Kidney capillary endothelial cell (primary cell): ENCODE measurements at places on chromosomes 6 and 20.
A peak's percentile ranks its signal among the peaks of the same experiment; 100 is the strongest.

GRCh38 chr6:157239671-157240058 lies 83.7 kb downstream of the TMEM242 start:
- DNase-seq, result no peak

DNA sequence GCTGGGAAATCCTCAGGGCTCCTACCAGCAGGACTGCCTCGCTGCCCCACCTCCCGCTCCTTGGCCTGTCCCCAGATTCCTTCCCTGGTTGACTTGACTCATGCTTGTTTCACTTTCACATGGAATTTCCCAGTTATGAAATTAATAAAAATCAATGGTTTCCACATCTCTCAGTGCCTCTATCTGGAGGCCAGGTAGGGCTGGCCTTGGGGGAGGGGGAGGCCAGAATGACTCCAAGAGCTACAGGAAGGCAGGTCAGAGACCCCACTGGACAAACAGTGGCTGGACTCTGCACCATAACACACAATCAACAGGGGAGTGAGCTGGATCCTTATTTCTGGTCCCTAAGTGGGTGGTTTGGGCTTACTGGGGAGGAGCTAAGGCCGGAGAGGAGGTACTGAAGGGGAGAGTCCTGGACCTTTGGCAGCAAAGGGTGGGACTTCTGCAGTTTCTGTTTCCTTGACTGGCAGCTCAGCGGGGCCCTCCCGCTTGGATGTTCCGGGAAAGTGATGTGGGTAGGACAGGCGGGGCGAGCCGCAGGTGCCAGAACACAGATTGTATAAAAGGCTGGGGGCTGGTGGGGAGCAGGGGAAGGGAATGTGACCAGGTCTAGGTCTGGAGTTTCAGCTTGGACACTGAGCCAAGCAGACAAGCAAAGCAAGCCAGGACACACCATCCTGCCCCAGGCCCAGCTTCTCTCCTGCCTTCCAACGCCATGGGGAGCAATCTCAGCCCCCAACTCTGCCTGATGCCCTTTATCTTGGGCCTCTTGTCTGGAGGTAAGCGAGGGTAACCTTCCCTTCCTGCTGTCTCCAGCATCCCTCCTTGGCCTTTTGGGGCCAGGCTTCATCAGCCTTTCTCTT lies at the start of gene CFB:
TSS of gene CFB (plus strand) at position 589 of the 863 bp plus-strand sequence. CDS start at position 716, 127 bp downstream.
- no peak for DNase-seq

DNA sequence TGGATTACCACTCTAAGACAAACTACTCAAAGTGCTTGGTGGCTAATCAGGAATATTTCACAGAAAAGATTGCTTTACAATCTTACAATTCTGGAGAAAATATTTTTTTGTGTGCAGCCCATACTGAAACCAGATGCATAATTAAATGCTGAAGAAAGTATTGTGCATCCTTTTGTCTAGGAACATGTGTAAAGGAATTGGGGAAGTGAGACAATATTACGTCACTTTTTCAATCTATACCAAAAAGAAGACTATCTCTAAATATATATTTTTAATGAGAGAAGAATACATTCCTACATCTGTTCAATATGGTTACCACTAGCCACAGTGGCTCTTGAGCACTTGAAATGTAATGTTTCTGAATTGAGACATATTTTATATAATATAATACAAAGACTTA lies 992.5 kb upstream of the ADGRB3 start:
- no peak for DNase-seq

GRCh38 chr6:43052842-43053544 lies 658 bp downstream of the CUL7 start:
- DNase-seq, result no peak

DNA sequence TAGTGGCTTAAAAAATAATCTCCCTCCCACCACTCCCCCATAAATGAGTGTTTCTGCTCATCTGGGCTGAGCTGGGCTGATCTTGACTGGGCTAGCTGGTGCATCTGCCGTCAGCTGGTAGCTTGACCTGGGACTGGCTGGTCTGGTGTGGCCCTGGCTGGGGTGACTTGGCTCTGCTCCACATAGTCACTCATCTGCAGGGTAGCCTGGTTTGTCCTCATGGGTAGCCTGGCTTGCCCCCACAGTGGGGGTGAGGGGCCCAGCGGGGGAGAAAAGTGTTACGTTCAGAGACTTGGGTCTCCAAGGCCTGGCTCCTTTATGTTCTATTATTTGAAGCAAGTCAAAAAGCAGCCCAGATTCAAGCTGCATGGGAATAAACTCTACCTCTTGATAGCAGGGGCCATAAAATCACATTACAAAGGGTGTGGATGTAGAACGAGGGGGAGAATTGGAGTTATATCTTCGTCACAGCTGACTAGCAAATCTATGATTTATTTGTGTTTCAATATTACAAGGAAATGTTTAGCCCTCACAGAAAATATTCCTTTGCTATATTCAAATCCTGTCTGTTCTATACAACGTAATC lies 32.9 kb downstream of the EDN3 start:
- no peak for DNase-seq

DNA sequence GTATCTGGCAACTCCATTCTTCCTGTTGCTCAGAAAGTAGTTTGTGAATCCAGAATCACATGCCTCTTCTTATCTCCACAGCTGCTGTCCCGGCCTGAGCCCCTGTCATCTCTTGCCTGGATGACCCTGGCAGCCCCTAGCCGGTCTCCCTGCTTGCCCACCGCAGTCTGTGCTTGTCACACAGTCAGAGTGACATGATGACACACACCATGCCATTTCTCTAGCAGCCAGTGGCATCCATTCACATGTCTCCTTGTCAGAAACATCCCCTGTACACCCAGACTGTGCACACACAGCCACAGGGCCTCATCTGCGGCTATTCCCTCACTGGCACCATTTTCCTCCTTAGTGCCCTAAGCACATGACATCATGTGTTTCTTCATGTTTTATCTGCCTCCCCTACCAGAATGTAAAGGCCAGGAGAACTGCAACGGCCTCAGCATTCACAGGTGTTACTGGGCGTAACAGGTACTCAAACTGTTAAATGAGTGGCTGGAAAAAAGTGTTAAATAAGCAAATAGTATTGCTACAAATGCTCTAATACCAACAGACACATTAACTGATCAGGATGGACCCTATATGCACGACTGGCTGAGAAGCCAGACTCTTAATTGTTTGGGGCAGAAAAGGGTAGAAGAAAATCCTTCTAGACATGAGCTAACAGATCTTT lies 9.6 kb downstream of the ABHD12 start:
- no peak for DNase-seq

- DNase-seq, result no peak
Measured at GRCh38 chr6:137883400-137884148, 16.5 kb downstream of the TNFAIP3 start.

DNA sequence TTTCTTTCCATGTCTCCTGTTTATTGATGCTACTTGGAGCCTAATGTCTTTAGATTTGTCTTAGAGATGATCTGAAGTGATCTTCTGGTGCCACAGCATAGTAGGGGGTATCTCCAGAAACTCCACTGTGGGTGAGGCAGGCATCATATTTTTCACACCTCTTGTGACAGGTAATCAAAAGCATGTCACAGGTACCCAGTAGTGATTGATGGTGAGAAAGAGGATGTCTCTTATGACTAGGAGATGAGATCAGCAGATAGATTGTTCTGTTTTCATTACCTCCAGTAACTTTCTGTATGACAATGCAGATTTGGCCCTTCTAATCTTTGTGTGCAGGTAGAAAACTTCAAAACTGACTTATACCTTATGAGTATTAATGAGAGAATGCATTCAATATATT lies 13.5 kb downstream of the NCOA7 start:
- DNase-seq, result no peak

DNA sequence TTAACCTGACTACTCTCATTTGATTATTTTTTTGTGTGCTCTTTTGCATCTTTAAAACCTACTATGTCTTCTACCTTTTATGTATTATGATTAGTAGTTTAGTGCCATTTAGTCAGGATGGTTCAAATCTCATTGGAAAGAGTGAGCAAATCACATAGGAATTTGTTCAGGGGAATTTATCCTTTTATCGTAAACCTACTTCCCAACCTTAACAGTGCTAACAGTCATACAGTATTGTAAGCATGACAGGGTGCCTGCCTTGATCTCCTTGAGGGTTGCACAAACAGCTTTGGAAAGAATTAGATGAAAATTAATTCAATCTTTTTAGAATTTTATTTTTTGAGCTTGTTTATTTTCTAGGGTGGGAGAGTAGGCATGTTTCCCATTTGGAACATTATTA lies 18.3 kb downstream of the RNF8 start:
- DNase-seq, result no peak

GRCh38 chr20:31568773-31569162 lies 36.3 kb upstream of the ID1 start:
- DNase-seq, result no peak

- DNase-seq, result no peak
Measured at GRCh38 chr6:11275598-11275997, 43.1 kb upstream of the NEDD9 start.

DNA sequence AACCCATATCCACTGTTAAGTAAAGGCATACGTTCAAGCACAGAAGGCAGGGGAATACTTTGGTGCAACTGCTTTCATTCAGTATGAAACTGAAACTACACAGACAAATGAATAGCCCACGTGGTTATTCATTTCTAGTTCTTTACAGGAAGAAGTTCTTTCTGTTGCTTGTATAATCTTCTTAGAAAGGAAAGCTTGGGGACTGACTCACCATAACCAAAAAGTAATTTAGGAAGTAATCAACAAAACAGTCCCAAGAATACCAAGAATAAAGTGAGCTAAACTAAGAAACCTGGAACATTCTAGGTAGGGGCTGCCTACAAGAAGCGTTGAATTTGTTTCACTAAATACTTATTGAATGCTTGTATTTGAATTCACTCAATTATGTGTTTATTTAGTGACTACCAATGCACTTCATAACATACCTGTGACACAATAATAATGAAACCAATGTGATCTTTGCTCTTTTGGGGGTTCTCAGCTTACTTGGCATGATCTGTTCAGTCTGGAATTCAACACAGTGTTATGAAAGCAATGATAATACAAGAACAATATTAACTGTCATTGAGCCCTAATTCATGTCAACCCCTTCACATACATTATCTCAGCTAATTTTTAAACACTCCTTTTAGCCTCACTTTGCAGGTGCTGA lies 25.1 kb upstream of the KIAA0408 start:
- peak; percentile 21 for DNase-seq
